ENCODE measurements at places on chromosomes 4 and X.

DNA sequence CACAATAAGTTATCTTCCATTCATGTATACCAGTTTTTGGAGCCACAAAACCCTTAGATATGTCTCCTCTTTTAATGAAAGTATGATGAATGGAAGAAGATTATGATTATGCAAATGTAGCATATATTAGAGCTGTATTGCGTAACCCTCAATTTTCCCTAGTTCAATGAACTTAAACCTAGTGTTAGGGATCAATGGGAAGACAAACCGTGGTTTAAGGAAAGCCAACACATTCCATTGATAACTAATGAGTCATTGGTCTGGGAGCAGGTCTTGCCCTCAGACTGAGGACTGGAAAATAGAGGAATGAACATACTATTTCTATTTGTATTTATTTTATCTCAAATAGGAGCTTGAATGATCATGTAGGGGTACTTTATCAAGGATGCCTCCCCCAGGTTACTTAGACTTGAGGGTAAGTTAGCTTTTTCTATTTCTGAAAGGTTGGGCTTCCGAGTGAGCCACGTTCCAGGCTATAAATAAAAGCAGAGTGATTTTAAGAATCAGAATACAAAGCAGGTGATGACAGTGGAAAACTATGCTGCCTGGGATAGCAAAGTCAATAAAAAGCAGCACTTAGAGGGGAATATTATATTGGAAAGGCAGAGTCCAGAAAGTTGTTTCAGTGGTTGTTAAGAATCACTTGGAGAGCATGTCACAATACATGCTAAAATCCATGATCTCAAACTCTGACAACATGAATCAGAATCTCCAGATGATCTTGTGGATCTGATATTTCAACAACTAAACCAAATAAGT, 356.0 kb downstream of the ADAM29 start:
- no peak for DNase-seq

DNA sequence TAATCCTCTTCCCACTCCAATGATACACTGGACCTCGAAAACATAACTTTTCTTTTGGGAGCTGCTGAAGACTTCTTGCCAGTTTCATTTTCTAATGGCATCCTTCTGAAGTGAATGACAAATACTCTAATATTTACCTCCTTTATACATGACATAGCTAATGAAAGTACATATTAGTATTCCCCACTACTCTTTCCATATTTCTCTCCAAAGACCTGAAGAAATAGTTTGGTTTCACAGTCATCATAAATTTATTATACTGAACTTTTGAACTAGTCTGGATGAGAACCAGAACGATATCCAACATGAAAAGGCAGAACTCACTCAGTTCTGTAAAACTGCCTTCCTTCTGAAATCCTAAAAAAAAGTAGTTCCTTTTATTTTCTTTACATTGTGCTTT, 139.1 kb downstream of the GPC3 start:
- no peak for DNase-seq

DNA sequence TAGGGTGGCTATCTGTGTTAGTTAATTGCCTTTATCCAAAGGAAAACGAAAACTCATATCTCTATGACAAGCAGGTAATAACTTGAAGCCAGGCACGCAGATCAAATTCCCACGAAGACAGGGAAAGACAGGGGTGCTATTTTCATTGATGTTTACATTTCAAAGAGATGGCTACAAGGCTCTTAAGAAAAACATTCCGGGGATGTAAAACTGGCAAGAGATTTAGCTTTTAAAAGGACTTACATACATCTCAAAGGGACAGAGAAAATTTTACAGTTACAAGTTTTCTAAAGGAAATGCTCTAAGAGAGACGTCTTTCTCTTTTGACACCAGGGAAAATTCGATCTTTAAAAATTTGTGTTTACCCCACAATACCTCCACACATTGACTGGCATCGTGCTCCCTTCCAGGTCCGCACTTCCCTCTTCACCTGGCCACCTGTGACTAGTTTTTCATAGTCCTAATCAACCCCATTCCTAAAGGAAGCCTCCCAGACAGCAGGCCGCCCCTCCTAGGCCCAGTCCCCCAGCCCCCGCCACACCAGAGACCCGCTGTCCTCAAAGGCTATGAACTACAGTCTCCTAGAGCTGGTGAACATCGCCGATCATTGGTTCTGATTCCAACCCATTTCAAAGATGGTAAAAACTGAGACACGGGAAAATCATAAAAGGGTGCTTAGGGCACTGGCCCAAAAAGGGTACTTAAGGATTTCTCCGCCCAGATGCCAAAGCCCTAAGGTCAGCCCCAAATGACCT, 649 bp upstream of the ARAF start:
- DNase-seq = no peak

DNA sequence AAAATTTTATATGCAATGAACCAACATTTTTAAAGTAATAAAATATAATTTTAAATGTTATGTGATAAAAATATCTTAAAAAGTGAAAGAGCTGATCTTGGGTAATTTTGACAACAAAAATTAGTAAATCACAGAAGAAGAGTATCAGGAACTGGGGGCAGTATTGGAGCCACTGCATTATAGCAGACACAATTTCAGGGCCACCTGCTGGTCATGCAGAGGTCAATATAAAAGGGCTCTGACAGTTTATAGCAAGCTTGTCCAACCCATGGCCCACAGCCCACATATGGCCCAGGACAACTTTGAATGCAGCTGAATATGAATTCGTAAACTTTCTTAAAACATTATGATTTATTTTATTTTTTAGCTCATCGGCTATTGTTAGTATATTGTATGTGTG, 13.0 kb upstream of the LEF1 start:
- DNase-seq = no peak

DNA sequence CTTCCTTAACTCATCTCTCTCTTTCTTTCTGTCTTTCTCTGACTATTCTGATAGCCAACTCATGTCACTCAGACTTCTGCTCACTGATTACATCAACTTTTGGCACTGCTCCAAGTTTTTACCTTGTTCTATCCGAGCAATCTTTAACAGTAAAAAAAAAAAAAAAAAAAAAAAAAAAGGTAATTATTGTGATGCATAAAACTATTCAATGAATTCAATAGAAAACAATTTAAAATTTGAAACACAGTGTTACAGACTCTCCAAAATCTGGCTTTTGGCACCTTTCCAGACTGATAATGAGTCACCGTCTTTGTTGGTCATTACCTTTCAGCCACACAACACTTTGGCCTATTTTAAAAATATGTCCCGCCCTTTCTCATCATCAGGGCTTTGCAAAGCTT, 229.5 kb downstream of the GALNTL6 start:
- no peak for DNase-seq

DNA sequence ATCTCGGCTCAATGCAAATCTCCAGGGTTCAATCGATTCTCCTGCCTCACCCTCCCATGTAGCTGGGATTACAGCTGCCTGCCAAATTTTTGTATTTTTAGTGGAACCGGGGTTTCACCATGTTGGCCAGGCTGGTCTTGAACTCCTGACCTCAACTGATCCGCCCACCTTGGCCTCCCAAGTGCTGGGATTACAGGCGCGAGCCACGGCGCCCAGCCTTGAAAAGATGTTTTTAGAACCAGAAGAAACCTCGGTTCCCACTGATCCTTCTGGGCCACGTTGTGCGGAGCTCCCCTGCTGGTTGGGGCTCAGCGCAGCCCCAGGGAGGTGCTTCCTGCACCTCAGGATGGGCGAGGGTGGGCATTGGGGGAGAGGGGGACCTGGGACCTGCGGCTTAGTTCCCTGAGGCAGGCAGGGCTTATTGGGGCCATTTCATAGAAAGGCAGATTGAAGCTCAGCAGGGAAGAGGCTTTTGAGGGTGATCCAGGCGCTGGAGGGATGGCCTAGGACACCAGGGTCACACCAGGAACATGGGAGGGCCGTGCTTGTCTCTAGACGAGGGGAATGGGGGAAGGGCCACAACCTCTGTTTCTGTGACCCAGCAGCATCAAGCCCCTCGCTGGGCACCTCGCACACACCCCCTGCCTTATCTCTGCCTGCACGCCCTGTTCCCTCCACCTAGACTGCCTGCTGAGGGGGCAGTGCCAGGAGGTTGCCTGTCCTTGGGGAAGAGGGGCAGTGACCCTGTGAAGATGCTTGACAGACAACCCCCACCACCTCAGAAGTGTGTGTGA, 6.3 kb upstream of the ADD1 start:
- DNase-seq = no peak

DNA sequence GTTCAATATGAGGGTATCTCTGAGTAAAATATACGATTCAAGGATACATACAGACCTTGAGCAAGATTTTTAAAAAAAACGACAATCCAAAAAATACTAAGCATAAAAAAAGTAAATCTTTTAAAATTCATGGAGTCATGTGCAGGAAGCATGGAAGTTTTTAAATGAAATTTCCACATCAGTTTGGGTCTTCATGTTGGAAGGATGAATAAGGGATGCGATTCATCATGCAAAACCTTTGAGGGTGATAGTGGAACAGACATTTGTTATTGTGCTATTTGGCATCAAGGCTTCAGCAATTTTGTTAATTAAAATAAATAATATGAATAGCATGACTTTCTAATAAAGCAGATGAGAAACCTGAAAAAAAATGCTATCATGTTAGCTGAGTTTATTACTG, 815.0 kb upstream of the PCDH10 start:
- no peak for DNase-seq

DNA sequence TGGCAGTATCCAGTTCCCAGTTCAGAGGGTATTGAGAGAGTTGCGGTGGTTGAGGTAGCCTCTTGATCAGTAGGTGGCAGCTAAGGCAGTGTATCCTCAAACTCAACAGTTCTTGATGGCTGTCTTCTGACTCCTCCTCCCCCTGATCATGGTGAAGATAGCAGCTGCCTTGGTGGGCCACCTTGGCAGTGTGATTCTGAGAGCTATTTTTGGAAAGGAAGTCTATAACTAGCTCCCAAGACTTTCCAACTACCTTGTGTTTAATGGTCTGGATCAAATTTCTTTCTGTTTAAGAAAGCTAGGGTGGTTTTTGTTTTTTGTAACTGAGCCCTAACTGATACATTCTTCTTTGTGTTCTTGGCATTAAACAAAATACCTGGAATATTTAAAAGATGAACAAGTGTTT, 10.5 kb upstream of the TBC1D19 start:
- no peak for DNase-seq

- no peak for DNase-seq
Measured at GRCh38 chrX:129769467-129770154, 10.1 kb upstream of the SASH3 start.

DNA sequence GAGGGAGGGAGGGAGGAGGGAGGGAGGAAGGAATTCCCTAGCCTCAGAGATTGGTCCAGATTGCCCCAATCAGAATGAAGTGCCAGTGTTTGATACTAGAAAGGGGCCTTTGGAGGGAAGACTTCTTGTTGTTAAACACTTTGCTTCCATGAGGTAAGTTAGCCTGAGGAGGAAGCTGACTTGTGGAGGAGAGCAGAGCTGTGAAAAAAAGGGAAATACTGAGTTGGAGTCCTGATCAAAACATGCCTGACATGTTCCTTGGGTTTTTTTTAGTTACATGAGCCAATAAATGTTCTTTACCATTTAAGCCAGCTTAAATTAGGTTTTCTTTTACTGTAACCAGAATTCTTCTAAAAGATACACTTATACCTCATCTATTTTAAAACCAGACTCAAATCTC, 57.6 kb downstream of the GSX2 start:
- DNase-seq = peak; percentile 47

DNA sequence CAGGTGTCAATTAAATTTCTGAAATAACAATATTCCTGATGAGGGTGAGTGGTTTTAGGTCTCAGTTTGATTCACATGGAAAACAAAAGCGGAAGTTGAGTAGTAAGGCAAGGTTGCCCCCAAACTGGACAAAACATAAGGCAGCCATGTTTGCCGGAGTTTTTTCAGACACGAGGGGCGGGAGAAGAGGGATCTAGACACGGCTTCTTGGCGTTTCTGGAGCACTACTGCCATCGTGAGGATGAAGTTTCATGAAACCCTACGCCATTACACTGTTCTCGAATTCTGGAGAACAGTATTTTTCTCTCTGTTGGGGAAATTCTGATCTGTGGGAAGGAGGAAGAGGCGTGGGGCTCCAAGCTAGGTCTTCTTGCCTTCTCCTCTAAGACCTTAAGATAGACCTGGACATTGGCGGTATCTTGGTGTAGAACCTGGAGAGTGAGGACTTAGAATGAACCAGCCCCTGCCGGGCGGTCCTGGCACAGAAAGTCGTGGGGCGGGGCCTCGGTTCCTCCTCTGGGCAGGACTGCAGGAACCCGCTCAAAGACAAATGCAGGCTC, 160.3 kb downstream of the OR13H1 start:
- no peak for DNase-seq
